ENCODE measurements at places on chromosomes 2 and 18.

DNA sequence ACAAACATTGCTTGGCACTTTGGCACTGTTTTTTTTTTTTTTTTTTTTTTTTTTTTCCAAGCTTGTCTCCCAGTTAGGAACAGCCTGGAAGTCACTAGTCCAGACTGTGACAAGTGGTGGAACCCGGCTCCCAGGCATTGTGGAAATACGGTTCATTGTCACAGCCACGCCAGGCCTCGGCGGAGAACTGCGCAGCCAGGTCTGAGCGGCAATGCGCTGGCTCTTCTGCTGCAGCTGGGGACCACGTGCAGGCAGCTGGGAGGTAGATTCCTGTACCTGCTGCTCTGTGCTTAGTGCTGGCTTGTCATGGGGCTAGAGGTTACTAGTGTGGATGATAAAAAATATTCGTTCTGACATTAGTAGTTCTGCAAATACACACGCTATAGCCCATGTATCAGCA is 5.0 kb downstream of the NTSR2 start:
- no peak for DNase-seq

GRCh38 chr2:133169274-133169912 is 398.9 kb downstream of the NCKAP5 start:
- no peak for DNase-seq

DNA sequence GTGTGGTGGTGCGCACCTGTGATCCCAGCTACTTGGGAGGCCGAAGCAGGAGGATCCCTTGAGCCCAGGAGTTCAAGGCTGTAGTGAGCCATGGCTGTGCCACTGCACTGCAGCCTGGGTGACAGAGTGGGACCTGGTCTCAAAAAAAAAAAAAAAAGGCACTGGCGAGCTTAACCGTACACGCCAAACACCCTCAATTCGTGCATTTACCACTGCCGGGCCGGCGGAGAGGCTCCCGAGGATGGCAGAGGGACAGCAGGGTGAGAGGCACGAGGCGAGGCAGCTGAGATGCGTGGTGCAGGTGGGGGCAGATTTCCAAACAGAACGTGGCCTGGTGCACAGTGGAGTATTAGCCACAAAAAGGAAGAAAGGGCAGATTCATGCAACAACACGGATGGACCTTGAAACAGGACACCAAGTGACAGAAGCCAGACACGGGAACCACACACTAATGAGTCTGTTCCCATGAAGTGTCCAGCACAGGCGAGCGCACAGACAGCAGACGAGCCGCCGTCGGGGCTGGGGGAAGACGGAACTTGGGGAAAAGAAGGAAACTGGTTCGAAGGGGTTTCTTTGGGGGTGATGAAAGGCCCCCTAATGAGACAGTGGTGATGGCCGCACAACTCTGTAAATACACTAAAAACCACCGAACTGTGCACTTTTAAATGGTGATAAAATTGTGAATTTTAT is 27.4 kb downstream of the SLC66A2 start:
- DNase-seq, result no peak

DNA sequence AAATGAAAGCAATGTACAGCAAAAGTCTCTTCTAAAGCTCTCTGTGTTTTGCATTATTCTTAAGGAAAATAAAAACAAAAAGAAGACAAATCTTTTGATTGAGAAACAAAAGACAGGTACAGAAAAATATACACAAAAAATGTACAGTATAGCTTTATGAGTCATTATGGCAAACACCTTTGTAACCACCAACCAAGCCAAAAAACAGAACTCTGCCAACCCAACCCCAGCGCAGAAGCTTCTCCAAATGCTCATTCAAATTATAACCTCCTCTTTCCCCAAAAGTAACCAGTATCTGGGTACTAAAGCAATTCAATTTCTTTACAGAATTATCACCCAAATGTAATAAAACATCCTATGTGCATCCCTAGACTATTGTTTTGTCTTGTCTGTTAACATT is 255.9 kb upstream of the STON1 start:
- no peak for DNase-seq

DNA sequence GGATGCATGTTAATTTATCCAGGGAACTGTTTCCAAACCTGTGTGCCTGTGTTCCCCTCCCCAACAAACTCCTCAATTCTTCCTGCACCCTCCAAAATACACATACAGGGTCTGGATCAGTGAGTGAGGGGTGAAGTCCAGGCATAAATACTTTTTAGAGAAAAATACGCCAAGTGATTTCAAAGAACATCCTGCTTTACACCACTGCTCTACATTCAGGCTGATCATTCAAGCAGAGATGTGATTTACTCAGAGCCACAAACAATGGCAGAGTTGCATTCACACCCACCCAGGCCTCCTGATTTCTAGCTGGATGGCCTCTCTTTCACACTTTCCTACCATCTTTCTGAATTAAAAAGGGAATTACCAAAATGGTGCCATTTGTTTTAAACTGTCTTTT is 289.5 kb upstream of the SLC14A2 start:
- no peak for DNase-seq

GRCh38 chr2:95728878-95729596 is 137.2 kb downstream of the TRIM43 start:
- peak; percentile 89 for DNase-seq

- peak; percentile 73 for DNase-seq
Observed at GRCh38 chr18:49858309-49859020, 45.1 kb upstream of the ACAA2 start.

GRCh38 chr2:95234816-95235215 is 27.5 kb downstream of the ZNF892 start:
- DNase-seq, result no peak

DNA sequence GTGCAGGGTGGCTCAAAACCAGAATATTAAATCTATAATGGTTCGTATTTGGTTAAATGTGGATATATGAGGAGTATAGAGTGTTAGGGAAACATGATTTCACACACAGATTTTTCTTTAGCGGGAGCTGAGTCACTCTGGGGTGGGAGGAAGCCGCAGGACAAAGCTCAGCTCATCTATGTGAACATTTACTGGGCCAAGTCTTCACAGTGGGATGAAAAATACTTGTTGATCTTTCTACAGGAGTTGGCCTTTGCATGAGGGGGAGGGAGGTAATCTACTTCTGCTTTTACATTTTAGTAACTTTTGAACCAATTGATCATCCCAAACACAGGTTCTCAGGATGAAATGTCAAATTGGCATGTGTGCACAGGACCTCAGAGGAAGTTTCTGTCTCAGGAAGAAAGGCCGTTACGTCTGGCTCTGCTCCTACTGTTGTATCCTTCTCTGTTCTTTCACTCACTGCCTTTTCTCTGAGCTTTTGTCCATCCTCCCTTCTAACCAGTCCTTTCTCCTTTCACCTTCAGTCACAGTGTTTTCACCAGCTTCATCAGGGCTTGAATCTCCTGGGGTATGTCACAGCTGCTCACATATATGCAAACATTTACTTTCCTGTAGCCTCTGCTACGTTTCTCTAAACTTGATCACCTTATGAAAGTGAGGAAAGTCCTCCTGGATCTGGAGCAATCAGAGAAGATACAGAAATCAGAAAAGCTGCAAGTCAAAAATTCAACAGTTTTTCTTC is 943.3 kb upstream of the FANCL start:
- peak; percentile 31 for DNase-seq

- DNase-seq, result no peak
Observed at GRCh38 chr2:181140928-181141327, 160.5 kb downstream of the UBE2E3 start.

DNA sequence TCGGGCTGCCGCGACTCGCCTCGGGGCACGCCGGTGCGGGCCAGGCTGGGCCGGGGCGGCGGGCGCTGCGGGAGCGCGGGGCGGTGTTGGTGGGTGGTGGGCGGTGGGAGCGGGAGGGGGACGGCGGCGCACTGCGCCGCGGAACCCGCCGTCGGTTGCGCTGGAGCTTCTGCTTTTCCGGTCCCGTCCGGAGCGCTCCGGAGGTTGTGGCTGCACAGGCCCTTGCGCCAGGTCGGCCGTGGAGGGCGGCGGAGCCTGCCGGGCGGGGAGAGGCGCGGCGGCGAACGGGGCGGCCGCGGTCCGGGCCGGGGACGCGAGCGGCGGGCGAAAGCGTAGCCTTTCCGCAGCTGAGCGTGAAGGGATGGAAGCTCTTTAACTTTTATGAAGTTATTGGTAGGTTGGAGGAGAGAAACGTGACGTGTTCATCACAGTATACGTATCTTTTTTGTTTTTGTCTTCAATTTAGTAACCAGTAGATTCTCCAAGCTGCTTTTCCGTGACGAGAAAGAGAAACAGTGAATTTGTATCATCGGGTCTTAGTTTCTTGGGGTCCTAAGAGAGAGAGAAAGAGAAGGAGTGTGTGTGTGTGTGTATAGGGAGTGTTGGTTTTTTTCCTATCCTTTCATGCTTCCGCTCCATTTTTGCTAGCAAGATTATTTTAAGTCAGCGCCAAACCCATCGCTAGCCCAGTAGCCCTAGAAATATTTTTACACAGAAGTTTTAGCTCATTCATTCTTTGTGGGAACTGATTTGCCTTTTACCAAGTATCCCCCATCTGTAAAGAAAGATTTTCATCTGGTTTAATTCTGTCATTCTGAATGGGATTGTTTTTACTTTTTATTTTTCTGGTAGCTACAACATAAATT is 535 bp downstream of the ATG4B start:
- DNase-seq, result no peak
